Fibroblast of lung (primary cell): ENCODE measurements at places on chromosomes 6 and 20. TPM values are rescaled to one million over a fixed set of nuclear protein-coding genes. Genes with fewer than 3 reads are reported as not detected.

CDC5L gene
- total RNA-seq: 22.5 and 23.9 TPM in 2 replicates

- no peak for DNase-seq
Observed at GRCh38 chr6:71199736-71200135, 88.9 kb upstream of the OGFRL1 start.

DNA sequence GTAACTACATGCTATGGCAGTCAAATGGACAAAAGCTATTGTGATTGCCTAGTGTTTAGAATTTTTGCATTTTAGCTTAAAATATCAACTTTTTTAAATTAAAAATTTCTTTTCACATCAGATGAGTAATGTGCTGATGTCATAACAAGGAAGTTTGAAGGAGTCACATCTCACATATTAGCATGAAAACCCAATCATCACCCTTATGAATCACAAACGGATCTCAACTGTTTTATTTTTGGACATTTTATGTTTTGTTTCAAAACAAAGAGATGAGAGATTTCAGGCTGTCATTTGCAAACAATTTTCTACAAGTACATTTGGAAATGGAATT, 53.6 kb upstream of the TRERF1 start:
- peak; percentile 71 for DNase-seq

- no peak for DNase-seq
Observed at GRCh38 chr6:37570482-37571133, 70.9 kb upstream of the CCDC167 start.
